ENCODE measurements at places on chromosomes 2 and 18. TPM values are rescaled to one million over a fixed set of nuclear protein-coding genes. Genes with fewer than 3 reads are reported as not detected.

DNA sequence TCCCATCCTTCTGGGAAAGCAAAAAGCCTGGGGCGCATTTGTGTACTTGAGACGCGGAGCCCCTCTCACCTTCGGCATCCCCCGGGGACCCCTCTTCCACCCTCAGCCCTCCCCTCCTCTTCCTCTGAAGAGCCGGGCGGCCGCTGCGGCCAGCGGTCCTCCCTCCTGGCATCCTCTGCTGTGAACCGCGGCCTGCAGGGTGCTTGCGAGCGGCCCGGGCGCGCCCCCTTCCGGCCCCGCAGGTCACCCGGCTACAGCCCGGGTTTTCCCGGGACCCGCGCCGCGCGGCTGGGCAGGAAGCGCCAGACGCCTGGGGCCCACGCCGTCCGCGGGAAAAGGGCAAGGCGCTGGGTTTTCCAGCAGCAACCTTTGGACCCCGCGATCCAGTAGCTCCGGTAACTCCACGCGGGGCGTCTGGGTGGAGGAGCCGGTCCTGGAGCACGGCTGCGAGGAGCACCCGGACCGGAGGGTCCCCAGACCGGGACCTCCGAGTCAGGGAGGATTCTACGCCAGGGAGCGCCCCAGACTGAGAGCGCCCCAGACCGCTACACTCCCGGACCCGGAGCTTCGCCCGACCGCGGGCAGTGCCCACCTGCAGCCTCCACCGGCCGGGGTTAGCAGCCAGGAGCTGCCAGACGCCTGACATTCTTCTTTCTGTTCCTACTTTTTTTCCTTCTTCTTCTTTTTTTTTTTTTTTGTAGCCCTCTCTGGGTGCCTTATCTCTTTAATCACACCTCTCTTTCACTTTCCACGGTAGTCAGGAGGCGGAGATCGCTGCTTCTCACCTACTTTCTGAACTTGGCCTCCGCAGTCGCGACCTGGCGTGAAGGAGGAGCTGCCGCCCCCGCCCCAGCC, at the start of gene IL18R1:
TSS of gene IL18R1 (plus strand) at position 271 of the 855 bp plus-strand sequence. CDS start 6,865 bp downstream, outside the sequence.
- peak; percentile 87 for DNase-seq

GRCh38 chr2:216463148-216463547, 35.5 kb upstream of the RPL37A start:
- DNase-seq: no peak

The SERPINB7 gene
- total RNA-seq: 0.19 TPM

- DNase-seq: no peak
These were observed 121.1 kb downstream of the TANC1 start for GRCh38 chr2:159089543-159089942.

DNA sequence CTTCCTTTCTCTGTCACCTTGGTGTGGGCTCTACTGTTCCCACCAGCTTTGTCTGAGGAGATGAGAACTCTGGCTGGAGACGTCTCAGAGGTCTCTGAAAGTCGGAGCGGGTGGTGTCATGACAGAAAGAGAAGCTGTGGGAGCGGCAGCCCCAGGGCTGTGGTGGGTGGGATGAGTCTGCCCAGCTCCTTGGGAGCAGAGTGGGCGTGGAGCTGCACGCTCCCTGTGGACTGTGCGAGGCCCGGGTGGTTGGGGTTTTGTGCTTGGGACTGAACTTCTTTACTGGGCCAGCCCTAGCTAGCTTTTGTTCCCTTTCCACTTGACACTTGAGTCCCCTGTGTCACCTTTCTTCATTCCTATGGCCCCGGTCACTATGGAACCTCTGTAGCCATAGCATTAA, 10.4 kb downstream of the TOGARAM2 start:
- DNase-seq: no peak

The INPP5D gene
- not detected for total RNA-seq

DNA sequence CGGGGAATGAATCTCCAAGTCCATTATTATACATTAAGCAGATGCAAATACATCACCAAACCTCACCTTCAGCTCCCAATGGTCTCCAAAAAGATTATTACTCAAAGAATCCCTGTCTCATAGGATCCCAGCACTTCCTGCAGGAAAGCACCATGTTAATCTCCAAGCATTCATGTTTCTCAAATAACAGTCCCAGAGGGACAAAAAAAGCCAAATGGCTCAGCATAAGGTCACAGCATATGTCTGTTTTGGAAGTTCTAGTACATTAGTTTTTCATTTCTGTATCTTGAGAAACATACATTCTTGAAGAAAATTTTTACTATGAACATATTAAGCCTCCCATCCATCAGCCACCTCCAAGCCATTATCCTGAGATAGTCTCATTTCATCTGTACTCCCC, 103.3 kb downstream of the METTL4 start:
- no peak for DNase-seq

GRCh38 chr2:25617948-25618646, 55.3 kb downstream of the DTNB start:
- peak; percentile 20 for DNase-seq

The ALPP gene
- not detected for total RNA-seq

DNA sequence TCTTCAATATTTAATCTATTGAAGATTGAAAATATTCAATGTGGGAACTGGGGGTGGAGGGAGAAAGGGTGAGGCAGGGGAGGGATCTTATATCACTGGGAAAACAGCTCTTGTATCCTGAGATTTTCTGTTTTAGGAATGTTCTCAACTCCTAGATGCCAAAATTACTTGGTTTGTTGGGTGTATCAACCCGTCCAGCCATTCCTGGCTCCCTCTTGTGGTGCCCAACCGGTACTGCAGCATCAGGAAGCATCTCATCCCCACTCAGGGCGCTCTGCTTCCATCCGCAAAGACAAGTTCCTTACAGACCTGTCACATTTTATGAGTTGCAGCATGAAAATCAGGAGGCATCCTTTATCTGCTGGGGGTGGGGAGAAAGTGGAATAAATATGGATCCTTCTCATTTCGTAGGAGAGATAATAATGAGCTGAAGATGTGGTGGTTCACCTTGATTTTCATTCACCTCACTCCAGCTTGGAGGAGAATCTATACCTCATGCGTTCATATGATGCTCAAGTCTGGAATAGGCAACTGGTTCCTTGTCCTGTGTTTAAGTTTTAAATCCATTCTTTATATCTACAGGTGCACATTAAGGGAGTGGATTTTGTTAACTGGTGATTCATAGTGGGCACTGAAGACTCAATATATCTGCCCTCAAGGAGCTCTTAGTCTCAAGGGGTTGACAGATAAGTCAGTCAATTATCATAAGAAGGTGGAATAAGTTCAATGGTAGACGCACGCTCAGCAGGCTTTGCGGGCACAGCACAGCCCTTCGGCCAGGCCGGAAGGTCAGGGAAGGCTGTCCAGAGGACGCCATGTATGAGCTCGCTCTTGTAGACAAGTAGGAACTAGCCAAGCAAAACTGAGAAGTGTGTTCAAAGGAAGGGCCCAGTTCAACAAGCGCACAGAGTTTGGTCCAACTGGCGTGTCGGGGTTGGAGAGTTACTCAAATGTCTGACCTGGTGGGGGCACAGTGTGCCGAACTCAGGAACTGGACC, 127.3 kb downstream of the RNF144A start:
- DNase-seq: peak; percentile 67

DNA sequence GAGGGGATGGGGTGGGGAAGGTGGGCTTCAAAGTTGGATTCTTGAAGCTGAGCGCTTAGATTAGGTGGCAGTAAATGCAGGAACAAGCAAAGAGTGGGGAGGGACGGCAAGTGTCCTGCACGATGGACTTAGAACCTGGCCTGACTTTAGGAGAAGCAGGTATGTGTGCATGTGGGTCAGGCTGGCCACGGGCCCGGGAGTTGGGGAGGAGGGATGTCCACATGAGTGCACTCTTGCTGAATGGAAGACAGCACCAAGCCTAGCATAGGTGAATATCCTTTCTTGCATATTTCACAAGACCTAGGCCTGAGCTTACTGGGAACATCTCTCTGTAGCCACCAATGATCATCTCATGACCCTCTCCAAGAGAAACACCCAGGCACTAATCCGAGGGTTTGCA, 96.1 kb downstream of the DDX1 start:
- DNase-seq: no peak

DNA sequence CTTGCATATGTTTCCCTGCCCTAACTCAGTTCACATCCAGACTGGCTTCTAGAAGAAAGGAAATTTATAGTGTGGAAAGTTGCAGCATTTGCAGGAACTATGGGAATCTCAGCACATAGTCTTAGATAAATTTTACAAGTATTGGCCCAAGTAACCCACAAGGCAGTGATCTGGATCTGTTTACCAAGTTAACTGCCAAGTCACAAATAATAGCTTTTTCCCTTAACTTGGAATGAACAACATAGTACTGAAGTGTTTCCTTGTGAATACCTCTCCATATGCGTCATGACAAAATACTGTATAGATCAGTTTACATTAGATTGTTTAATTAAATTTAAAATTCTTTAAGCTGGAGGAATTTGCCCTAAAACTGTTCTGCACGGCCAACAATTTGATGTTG, 255.8 kb upstream of the EPAS1 start:
- no peak for DNase-seq

DNA sequence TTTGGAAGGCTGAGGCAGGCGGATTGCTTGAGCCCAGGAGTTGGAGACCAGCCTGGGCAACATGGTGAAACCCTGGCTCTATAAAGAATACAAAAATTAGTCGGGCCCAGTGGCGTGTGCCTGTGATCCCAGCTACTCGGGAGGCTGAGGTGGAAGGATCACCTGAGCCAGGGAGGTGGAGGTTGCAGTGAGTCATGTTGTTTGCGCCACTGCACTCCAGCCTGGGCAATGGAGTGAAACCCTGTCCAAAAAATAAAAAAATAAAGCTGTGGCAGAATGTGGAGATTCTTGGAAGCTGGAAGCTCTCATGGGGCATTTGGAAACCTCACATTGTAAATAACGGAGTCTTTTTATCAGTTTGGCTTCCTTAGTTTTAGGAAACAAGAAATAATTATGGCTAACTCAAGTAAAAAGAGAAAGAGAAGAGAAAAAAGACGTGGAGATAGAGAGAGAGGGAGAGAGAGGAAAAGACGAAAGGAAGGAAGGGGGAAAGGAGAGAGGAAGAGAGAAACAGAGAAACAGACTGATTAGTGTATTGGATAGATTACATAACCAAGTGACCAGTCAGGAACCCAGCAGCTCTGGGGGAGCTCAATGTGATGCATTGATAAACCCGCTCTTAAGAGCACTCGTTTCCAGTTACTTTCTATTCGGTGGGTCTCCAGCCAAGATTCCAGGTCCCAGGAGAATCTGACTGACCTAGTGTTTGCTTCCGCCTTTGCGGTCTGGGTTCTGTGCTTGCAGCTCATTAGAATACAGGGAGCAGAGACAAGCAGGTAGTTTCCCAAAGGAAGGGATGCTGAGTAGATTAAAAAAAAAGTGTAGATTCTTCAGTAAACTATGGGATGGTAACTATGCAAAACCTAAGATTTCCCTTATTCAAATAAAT, 1.1 kb upstream of the SPAST start:
- DNase-seq: peak; percentile 63

DNA sequence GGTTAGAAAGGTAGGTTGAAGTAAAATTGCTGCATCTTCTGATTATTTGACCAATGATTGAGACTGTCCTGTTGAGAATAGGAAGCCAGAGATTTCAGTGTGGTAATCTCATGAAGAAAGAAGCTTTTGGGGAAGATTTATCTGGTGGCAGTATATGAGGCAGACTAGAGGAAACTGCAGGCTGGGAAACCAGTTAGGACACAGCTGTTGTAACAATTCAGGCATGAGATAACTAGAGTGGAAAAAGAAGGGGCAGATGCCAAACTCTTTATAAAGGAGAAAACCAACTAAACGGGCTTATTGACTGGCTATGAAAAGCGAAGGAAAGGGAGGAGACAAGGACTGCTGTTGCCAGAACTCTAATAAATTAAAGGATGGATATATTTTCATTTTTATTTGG, 155.6 kb downstream of the TTC27 start:
- DNase-seq: no peak

GRCh38 chr2:71934595-71935261, 212.9 kb downstream of the CYP26B1 start:
- DNase-seq: no peak

The SNTG2 gene
- not detected for total RNA-seq

- no peak for DNase-seq
These were observed 3.4 kb upstream of the PRKCE start for GRCh38 chr2:45647986-45648520.

The MBD1 gene
- 70.5 TPM for total RNA-seq

- DNase-seq: no peak
These were observed 64.6 kb downstream of the KCTD18 start for GRCh38 chr2:200445284-200445683.

- DNase-seq: no peak
These were observed 45.0 kb upstream of the TCF4 start for GRCh38 chr18:55633032-55633431.

- no peak for DNase-seq
These were observed 30.1 kb upstream of the GNAL start for GRCh38 chr18:11658989-11659388.

GRCh38 chr2:113178891-113179290, 5.1 kb downstream of the PSD4 start:
- no peak for DNase-seq

DNA sequence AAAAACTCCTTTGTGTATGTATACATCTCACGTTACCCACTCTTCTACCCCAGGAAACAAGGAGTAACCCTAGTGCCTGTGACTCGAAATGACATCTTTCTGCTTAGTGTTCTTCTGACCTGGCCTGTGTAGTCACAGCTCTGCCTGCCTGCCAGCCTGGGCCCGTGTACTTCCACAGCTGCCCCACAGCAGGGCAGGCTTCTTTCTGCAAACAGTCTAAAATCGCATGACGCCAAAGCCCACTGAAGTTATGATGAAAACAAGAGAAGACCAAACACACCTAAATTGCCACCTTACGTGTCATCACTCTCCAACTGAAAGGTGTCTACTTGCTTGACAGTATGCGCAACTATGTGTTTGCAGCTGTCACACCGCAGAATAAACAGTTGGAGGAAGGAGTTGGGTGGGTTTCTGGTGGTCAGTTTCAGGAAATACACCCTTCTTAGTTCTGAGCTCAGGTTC, 1.5 kb downstream of the GAREM1 start:
- DNase-seq: peak; percentile 42

The KCNE4 gene
- total RNA-seq: not detected

The CFAP53 gene
- 0.94 TPM for total RNA-seq

DNA sequence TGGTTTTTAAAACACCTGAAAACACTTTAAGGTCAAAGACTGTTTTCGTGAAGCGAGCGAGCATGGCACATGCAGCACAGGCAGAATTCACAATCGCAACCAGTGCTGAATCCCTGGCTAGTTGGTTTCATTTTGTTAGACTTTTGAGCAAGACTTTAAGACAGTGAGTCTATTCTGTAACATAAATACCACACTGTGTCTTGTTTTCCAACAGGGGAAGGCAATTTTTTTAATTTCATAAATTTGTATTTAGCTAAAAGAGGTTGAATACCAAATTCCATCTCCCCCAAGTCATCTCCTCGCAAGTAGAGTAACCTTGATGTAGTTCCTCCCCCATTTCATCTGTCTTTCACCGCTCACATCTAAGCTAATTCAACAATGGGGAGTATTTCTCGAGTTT, 1.4 kb downstream of the CERKL start:
- DNase-seq: no peak

DNA sequence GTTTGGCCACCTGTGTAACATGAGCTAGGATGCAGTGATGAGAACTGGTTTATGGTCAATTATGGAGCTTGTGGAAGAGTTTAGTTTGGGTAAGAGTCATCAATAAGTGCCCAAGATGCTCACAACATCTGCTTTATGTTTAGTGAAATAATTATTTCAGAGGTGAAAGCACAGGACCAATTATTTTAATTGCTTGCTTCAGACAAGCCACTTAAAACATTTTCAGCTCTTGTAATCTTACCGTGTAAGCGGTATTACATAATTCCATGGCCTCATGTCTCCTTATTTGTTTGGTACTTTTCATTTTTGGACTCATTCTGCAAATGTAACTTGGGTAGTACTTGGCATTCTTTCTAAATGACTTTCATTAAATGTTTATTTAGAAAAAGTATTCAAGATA, 5.4 kb downstream of the B3GNT2 start:
- DNase-seq: no peak
